NCI-H1930 (cell line): ENCODE measurements at places on chromosomes 5 and 9.
A peak's percentile ranks its signal among the peaks of the same experiment; 100 is the strongest.

DNA sequence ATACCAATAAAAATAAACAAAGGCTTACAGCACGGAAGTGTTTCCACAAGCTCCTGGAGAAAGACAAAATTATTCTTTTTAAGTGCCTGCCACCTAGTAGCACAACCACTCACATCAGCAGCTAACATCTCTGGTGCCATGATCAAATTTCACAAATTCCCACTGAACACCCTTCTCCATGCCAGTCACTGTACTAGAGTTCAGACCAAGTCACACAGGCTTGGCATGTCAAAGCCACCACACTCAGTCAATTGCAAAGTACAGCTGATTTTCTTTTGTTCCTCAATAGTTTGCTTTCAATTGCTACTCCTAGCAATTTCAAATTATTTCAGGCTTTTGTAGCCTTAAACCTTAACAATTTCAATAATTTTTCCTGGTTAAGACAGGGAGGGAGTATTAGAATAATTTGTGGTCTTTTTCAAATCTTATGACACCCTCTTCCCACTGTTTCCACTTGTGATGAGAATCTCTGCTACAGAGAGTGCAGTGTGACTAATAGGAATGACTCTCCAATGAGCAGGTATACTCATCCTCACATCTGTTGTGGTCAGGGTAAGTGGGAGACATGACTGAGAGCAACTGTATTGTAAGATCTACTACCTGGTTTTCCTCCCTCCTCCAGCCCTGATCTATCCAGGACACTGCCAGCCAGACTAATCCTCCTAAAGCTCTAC, 46.2 kb downstream of the RNF145 start:
- no peak for DNase-seq

DNA sequence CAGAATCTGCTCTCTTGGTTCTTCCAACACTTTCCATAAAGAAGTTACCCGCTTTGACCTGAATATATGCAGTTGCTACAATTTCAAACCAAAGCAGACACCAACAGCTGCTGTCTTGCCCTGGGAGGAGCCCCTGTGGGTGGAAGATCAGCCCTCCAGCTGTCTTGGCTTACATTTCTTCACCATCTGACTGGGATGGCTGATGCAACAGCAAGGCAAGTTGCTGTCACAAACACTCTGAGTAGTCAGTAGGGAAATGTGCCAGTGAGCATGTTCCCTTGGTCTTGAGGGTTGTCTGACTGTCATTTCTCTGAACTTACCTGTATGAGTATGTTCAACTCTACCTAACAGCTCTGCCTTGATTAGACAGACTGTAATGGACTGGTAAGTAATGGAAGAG, 152.9 kb downstream of the SGCD start:
- no peak for DNase-seq

GRCh38 chr5:163094492-163095180, 342.8 kb upstream of the CCNG1 start:
- DNase-seq = no peak

DNA sequence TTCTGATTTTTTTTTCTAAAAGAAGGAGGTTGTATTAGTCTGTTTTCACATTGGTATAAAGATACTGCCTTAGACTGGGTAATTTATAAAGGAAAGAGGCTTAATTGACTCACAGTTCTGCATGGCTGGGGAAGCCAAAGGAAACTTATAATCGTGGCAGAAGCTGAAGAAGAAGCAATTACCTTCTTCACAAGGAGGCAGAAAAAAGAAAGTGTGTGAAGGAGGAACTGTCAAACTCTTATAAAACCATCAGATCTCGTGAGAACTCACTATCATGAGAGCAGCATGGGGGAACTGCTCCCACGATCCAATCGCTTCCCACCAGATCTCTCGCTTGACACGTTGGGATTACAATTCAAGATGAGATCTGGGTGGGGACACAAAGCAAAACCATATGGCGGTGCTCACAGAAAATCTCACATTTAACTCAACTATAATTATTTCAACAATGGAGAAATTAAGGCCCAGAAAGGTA, 27.1 kb downstream of the DPYSL3 start:
- DNase-seq = peak; percentile 68

DNA sequence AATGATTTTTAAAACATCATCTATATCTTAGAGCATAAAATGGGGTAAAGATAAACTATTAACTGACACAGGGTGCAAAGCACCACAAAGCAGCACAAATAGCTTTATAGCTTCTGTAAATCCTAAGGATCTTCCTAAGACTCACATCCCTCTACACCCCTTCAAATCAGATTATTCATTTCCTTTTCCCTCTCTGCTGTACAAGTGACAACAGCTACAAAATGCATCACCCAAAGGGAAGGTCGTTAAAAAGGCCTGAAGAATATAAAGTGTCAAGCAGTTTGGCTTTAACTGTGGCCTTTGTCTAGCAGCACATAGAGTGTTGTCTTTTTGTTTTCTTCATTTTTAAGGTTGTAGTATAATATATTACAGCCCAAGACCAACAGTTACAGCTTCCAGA, 422.1 kb downstream of the PDE4D start:
- DNase-seq = no peak

GRCh38 chr5:106113922-106114321, 1556.8 kb downstream of the EFNA5 start:
- no peak for DNase-seq

- peak; percentile 38 for DNase-seq
These were observed 51.2 kb downstream of the SIL1 start for GRCh38 chr5:139146809-139147482.

DNA sequence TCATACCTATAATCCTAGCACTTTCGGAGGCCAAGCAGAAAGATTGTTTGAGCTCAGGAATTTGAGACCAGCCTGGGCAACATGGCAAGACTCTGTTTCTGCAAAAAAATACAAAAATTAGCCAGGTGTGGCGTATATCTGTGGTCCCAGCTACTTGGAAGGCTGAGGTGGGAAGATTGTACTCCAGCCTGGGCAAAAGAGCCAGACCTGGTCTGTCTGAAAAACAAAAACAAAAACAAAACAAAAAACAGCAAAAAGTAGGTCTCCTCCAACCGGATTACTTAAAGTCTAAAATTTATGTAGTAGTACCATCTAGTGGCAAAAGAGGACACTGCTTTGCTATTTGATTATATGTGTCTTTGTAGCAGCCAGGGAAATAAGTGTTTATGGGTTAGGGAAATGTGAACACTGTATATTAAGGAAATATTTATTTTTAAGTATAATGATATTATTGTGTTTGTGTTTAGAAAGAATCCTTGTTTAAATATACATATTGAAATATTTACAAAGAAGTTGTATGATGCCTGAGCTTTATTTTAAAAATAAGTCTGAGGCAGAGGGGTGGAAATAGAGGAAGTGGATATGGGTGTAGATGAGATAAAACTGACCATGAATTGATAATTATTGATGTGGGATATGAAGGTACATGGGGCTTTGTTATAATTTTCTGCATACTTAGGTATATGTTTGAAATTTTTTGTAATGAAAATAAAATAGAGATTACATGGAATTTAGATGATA, 20.0 kb downstream of the APC start:
- peak; percentile 6 for DNase-seq
